ENCODE measurements at places on chromosomes 2 and 18. TPM values are rescaled to one million over a fixed set of nuclear protein-coding genes. Genes with fewer than 3 reads are reported as not detected.

Gene KCNIP3
- 0.51 TPM for total RNA-seq

Gene NOSTRIN
- total RNA-seq: 4.5 TPM

Gene MIB1
- total RNA-seq: 73.2 TPM

GRCh38 chr2:168601741-168602140, 145.7 kb downstream of the CERS6 start:
- no peak for DNase-seq

DNA sequence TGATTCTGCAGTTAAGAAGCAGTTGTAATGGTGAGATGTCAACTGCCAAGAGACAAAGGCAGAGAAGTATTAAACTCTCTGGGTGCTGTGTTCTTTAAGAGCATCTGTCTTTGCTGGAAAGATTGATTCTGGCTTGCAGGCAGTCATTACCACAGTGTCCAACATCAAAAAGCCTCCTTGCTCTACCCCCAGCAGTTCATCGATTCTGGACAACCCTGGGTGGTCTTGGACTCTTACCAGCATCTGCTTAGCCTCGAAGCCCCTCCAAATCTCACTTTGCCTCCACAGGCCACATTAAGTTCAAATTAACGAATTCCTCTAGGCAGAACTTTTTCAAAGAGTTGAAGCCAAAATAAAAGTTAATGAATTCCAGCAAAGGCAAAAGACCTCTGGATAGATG, 1061.4 kb downstream of the TSN start:
- DNase-seq: no peak

- no peak for DNase-seq
Observed at GRCh38 chr2:118222672-118223421, 134.6 kb downstream of the INSIG2 start.

GRCh38 chr18:9617006-9617542, 2.7 kb upstream of the PPP4R1 start:
- DNase-seq: peak; percentile 46

- DNase-seq: peak; percentile 90
Observed at GRCh38 chr2:182077448-182078142, 91.9 kb downstream of the PPP1R1C start.

All from dermis blood vessel endothelial cell (primary cell).